ENCODE measurements at places on chromosomes 5 and 9.
A peak's percentile ranks its signal among the peaks of the same experiment; 100 is the strongest.

GRCh38 chr5:33336891-33337636 is 103.7 kb upstream of the TARS1 start:
- DNase-seq, result no peak

DNA sequence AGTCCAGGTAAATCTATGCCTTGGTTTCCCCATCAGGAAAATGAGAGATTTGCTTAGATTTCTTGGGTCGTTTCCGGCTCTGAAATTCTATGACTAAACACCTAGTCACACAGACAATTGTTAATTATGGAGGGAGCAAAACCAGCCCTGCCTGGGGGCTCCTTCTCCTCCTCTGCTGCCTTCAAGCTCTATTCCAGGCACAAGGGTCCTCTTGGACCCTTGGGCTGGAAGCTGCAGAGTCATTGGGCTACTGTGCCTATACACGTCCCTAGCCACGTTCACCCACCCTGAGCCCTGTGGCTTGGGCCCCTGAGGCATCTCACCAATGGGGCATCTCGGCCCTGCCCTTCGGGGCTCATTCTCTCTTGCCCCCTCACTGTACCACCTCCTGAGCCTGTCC is 73.8 kb upstream of the TBC1D2 start:
- DNase-seq, result no peak

- DNase-seq, result peak; percentile 51
These were observed 849 bp upstream of the MGAT1 start for GRCh38 chr5:180803181-180804128.

DNA sequence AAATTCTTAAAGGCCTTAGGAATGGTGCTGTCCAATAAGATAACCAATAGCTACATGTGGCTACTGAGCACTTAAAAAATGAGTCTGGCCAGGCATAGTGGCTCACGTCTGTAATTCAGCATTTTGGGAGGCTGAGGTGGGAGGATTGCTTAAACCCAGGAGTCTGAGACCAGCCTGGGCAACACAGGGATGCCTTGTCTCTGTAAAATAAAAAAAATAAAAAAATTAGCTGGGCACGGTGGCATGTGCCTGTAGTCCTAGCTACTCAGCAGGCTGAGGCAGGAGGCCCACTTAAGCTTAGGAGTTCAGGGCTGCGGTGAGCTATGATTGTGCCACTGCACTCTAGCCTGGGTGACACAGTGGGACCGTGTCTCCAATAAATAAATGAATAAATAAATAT is 1.3 kb upstream of the SLC22A5 start:
- DNase-seq, result no peak

Measured in stimulated activated CD8-positive, alpha-beta memory T cell treated with anti-CD3 and anti-CD28 coated beads, Interleukin-15, amount 100 ng/mL, for 24 hours (primary cell).